Kidney glomerular epithelial cell (primary cell): ENCODE measurements at places on chromosomes 3 and 15.
A peak's percentile ranks its signal among the peaks of the same experiment; 100 is the strongest.

- no peak for DNase-seq
Observed at GRCh38 chr3:194906970-194907629, 221.4 kb downstream of the FAM43A start.

DNA sequence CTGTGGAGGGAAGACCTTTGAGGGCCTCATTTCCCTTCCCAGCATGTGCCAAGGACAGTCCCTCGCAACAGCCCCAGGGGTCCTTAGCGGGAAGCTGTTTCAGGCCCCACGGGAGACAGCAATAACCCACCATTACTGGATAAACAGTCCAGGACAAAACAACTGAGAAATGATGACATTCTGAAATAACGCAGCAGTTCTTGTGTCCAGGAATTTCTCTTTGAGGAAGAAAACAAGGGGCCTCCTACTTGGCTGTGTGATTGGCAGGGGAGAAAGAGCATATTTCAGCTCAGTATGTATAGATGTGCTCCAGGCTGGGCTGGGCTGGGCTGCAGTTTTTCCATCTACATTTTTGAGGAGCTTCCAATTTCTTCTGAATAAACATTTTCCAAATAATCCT lies 82.2 kb upstream of the THBS1 start:
- DNase-seq, result no peak

- DNase-seq, result no peak
Observed at GRCh38 chr15:88098361-88098760, 158.2 kb downstream of the NTRK3 start.

DNA sequence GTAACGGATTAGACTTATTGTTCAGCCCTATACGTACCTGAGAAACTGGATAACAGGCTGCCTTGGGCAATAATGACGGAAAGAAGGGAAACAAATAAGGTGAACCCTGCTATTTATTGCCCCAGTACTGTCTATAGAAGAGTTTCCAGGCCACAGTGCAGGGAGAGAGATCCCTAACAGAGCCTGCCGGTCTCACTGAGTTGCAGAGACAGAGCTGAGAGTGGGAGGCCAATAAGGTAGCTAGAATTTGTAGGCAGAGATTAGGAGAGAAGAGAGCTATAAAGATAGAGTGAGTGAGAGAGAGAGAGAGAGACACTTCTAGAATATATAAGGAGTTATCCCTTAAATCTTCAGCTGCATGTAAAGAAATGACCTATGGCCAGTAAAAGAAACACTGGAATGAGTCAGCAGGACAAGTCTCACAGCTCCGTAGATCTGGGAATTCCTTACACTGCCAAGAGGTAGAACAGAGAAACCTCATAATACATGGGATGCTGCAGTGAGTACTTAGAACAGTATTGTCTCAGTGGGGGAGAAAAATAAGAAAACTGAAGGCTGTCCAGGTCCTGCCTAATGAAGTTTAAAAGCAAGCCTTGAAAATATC lies 51.8 kb downstream of the ST3GAL6 start:
- no peak for DNase-seq

- DNase-seq, result no peak
Observed at GRCh38 chr3:138060792-138061191, 50.8 kb downstream of the CLDN18 start.

DNA sequence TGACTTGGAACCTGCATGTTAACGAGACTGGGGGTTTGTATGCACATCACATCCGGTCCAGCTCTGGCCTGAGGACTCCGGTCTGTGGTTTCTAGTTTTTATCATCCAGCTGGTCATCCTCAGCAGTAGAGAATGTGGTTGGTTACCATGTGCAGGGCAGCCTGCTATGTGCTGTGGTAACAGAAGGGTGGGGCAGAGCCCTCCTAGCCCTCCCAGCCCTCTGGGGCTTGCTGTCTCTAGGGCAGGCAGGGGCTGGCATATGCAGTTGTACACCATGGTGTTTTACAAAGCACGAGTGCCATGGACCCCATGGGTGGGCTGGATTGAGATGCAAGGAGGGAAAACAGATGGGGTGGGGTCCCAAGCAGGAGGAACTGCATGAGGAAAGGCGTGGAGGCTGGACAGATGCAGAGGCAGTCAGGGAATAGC lies 70.2 kb downstream of the APBA2 start:
- DNase-seq, result no peak

GRCh38 chr3:25870452-25870851 lies 80.6 kb downstream of the OXSM start:
- no peak for DNase-seq

DNA sequence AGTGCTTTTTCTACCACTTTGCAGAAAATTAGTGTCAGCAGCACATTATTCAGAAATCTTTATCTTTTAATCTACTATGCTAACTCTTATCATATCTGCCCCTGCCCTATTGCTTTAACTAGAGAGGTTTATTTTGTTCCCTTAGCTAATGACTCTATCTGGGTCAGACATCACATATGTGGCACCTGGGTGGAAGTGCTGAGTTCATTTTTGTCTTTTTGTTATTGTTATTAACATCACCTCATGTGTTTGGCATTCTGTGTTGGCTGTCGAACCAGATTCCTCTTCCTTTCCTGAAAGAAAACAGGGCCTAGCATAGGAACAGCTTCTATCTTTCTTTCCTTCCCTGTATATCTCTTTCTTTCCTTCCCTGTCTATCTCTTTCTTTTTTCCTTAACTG lies 100.7 kb downstream of the RBMS3 start:
- DNase-seq, result peak; percentile 35
